ENCODE measurements at places on chromosomes 3 and 15.

DNA sequence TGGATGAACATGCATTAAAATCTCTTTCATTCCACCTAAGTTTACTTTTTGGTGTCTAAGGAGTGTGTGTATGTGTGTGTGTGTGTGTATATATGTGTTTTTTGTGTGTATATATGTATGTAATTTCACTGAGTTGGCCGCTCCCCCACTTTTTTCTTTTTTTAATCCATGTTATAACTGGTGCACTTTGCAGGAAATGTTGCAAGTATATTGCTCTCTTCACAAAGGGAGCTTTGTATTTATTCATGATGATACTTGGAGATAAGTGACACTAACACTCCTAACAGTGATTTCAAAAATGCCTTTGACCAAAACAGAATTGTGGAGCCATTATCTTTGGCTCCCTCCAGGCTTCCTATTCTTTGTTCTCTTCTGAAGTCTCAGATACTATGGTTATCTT is 95.8 kb downstream of the FNDC3B start:
- no peak for DNase-seq

DNA sequence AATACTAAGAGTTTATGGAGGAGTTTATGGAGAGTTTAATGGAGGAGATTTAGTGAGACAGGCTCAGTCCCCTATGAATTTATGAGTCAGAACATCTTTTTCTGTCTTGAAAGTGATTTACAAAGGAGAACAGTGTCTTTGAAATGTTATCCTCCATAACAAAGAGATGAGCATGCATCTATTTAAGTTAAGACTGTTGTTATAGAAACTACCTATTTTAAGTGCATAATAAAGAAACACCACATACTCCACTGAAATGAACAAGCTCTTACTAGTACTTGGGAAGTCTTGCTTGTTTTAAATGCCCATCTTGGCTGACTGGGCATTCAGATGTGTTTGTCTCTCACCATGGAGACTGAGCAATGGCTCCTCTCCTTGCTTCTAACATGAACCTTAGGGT is 118.7 kb upstream of the ACP3 start:
- no peak for DNase-seq

DNA sequence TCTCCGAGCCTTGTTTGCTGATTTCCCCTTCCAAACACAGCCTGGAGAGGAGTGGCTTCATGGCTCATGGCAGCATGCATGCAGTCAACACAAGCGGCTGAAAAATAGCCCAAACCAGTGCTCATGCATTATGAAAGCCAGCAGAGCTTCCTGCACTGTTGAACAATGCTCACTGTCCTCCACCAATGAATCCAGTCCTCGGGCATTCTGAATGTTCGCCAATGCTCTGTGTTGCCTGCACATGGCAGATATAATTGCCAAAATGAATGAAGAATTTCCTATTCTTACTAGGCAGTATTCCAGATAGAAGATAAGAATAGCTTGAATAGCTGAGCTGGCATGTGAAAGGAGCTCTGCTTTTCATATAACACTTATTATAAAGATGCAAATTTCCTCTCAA is 252.7 kb downstream of the ROBO1 start:
- no peak for DNase-seq

DNA sequence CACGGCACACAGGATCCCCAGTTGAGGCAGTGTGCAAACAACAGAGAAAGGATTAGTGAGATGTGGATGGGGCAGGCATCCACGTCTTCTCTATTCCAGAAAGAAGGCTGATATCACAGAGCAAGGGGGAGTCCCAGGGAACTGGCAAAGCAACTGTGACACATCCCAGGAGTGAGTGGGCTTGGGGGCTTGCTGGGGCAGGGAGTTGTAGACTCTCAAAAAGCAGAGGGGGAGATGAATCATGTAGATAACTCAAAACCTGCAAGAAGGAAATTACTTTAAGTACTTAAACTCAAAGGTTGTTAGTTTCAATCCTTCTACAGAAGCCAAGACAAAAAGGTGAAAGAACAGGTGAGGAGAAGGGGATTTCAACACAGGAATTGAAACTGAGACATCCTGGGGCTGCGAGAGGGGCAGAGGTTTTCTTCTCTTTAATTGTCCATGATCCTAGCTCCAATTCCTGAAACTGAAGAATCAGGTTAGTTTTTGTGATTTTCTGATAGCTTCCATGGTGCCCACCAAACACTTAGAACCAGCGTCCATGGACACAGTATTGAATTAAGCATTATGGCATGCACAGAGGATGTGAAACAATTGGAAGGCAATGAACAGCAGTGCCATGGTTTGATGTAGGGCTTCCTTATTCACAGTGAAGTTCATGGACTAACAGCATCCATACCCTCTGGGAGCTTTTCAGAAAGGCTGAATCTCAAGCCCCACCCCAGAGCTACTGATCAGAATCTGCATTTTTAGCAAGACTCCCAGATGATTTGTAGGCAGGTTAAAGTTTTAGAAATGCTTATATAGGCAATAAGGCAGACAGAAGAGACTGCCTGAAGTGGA is 52.0 kb downstream of the CCR3 start:
- DNase-seq, result no peak

- no peak for DNase-seq
Measured at GRCh38 chr15:100311154-100311625, 30.6 kb downstream of the ADAMTS17 start.

- no peak for DNase-seq
Measured at GRCh38 chr15:74220475-74221248, 15.5 kb upstream of the CCDC33 start.

GRCh38 chr3:114394551-114394950 is 100.7 kb downstream of the TIGIT start:
- no peak for DNase-seq

- DNase-seq, result no peak
Measured at GRCh38 chr3:162742159-162742717, 1245.6 kb downstream of the OTOL1 start.

Data from effector memory CD4-positive, alpha-beta T cell (primary cell).